ENCODE measurements at places on chromosomes 1 and 21. TPM values are rescaled to one million over a fixed set of nuclear protein-coding genes. Genes with fewer than 3 reads are reported as not detected.

MAP7D1 gene
- total RNA-seq, result 134 TPM

EXO1 gene
- 3.2 TPM for total RNA-seq

DNA sequence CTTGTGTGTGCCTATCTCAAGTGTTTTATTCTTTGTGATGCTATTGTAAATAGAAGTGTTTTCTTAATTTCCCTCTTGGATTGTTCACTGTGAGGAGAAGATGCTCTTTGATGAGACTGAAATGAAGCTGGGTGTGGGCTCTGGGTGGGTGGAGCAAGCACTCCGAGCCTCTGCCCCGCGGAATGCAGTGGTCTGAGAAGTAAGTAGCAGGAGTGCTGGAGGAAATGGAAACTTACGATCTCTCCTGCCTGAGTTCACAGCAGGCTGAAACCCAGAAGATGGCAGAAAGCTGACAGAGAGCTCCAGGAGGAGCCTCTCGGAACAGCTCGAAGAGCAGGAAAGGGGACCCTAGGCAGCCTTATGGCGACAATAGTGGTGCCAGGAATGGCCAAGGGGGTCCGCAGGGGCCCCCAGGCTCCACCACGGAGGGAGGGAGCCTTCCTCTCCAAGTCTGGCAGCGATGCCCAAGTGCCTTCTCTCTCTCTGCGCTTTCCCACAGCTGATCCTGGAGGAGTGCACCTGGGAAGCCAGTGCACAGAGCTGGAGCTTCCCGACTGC, 126.8 kb upstream of the COL6A1 start:
- DNase-seq, result no peak

DNA sequence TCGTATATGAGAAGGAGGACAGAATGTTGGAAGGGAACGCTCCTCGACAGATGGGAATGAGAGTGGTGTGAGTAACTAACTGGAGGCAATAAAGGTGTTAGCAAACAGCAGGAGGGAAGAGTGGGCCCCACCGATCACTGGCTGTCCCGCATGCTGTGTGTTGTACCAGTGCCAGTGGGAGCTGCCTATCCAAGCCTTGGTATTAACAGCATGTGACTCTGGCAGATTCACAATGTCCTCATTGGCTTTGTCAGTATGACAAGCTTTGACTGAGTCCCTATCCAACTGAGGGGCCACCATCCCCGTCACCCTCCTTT, 188.3 kb downstream of the NRIP1 start:
- no peak for DNase-seq

TRPM2 gene
- 2.2 TPM for total RNA-seq

DNA sequence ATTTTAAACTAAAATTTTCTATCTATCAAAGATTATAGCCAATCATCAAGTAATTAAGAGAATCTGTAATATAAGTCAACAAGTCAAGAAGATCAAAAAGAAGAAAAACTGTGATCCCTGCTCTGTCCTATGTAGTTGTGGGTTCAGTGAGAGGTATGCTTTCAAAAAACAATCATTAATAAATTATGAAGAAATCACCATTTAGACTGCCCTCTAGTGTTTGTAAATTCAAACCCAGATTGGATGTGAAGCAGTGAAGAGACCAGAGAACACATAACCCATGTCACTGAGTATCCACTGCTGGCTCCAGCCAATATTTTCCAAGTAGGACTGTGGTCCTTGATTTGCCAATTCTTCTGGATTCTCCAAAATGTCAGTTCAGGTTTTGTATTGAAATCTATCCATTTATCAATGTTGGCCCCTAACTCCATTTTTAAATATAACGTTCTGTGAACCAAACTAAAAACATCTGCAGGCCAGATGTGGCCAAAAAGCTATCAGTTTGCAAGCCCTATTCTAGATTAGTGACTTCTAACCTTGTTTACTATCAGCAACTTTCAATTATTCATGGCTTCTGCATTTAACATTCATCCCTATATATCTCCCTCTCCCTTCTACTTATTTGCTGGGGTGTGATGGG, 467.5 kb upstream of the CXADR start:
- peak; percentile 40 for DNase-seq

CFHR4 gene
- not detected for total RNA-seq

DNA sequence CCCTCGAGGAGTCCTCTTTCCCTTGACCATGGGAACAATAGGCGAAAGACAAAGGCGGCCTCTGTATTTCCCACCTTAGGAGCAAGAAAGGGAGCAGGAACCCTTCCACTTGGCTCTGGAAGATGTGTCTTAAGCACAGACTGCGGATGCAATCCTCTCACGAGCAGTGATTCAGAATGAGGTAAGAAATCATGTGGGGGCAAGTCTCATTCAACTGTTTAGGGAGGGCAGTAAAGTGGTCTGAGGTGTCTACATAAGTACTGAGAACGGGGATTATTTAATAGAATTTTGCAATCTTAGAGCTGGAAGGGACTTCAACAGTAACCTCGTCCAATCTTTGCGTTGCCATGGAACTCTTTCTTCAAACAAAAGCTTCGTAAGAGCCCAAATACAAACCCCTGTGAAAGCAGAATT, 1.6 kb upstream of the DYRK3 start:
- peak; percentile 23 for DNase-seq

GRCh38 chr1:69645477-69645876, 77.8 kb downstream of the LRRC7 start:
- no peak for DNase-seq

GRCh38 chr21:24693779-24694178, 913.5 kb downstream of the MRPL39 start:
- no peak for DNase-seq

KRTAP10-9 gene
- not detected for total RNA-seq

GRCh38 chr1:1124508-1124785, 8.6 kb upstream of the C1orf159 start:
- DNase-seq, result no peak

- DNase-seq, result no peak
Observed at GRCh38 chr1:41621791-41622190, 137.3 kb upstream of the EDN2 start.

DNA sequence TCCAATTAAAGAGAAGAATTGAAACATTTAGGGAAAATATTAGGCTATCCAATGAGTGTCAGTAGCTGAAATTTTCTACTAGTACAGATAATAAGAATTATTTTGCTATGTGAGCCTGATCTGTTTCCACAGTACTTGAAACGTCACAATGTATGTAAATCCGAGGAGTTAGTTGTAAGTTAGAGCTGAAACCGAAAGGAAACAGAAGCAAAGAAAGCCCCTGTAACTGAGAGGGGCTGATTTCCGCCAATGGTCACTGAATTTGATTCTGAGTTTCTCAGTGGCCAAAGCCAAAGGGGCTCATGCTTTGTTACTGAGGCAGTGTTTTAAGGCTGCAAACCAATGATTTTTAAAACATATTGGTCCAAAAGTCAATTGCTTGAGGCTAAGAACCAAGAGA, 168.3 kb upstream of the DUSP10 start:
- DNase-seq, result no peak

A3GALT2 gene
- total RNA-seq, result not detected

SLC35F3 gene
- total RNA-seq, result 0.72 TPM

GRCh38 chr1:232038706-232039677, 412.4 kb downstream of the DISC1 start:
- peak; percentile 59 for DNase-seq

IFI44L gene
- 4.7 TPM for total RNA-seq

WDR64 gene
- total RNA-seq, result not detected

PALMD gene
- total RNA-seq, result 147 TPM

DNA sequence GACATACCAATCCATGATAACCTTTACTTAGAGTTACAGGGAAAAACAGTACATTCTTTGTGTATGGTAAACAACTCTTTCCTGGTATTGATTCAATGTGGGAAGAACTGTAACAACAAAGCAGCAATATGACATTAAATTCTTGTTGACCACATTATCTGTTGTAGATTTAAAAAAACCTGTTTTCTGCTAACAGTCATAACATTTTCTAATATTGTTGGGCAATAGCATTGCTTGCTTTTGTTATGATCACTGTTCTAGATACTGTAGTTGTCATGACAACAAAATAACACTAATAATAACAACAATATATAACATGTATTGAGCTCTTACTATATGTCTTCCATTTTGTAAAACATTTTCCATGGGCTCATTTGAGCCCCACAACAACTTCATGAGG, 54.2 kb downstream of the PDE4B start:
- DNase-seq, result no peak

GRCh38 chr1:87077959-87078639, 163.7 kb downstream of the HS2ST1 start:
- no peak for DNase-seq

NECTIN4 gene
- 18.0 TPM for total RNA-seq

DNA sequence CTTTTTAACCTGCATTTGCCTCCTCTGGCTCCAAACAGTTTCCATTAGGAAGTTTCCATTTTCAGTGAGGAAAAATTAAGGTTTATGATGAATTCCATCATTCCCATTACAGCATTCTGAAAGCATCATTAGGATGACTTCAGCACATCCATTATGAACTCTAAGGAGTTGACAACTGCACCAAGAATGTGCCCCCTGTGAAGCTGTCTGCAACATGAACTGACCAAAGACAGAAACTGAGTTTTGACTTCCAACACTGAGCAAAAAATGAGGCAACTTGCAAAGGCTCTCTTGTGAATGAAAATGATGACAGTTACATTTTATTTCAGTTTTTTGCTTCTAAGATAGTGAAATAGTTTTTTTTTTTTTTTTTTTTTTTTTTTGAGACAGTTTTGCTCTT, 18.3 kb upstream of the KCNE1 start:
- no peak for DNase-seq

- no peak for DNase-seq
Observed at GRCh38 chr1:47479664-47480063, 41.8 kb downstream of the FOXD2 start.

DNA sequence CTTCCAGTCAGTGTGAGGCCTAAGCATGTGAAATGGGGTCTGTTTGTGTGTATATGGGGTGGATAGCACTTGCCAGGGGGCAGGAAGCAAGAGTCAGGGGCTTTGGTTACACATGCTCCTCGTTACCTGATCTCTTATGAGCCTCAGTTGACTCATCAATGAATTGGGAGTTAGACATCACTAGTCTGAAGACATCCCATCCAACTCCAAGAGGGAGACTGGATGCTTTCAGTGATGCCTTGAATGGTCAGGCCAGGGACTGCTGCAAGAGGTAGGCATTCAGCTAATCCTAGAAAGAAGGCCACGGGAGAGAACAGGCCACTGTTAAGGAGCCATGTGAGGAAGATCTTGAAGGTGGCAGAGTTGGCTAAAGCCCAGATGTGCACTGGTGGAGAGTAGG, 6.3 kb downstream of the RAB25 start:
- no peak for DNase-seq

GRCh38 chr1:27102707-27103468, 52.0 kb downstream of the SLC9A1 start:
- peak; percentile 87 for DNase-seq

- DNase-seq, result no peak
Observed at GRCh38 chr1:51664421-51665240, 47.7 kb downstream of the OSBPL9 start.

DNA sequence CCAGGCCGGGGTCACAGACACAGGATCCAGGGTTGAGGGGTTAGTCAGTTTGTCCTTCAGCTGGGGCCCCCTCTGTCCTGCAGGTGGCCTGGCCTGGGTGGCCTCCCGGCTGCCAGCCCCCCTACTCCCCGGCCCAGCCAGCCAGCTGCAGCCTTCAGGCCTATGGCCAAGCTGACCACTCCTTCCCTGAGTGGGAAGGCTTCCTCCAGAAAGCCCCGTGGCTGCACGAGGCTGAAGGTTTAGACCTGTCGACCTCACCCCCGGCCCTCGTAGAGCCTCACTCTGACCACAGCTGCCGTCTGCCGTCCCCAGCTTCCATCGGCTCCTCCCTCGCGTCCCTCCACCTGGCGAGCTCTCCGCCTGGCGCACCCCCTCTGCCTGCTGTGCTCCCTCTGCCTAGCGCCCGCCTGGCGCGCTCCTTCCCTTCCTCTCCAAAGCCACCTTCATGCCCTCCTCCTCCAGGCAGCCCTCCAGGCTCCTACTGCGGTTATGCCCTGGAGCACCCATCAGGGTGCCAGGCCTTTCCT, 9.6 kb downstream of the TTLL10 start:
- no peak for DNase-seq

ZFP69B gene
- 1.5 TPM for total RNA-seq

- DNase-seq, result no peak
Observed at GRCh38 chr1:178530502-178530901, 17.6 kb downstream of the TEX35 start.

GRCh38 chr1:86971778-86972177, 57.3 kb downstream of the HS2ST1 start:
- no peak for DNase-seq

GPN2 gene
- total RNA-seq, result 10.2 TPM

DNA sequence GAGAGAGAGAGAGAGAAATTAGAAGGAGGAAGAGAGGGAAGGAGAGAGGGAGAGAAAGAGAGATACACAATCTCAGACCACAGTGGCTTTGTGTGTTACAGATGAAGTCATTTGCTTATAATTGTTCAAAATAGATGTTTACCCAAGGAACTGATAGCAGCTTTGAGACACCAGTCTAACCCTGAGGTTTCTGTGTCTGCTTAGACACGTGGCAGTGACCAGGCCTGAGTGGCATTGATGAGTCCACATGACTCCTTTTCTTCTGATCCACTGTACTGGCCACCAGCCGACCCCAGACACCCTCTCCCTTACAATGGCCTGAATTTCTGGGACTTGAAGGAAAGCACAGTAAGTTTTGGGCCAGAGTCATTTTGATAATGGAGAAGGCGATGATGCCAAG, 104.9 kb downstream of the DUSP10 start:
- no peak for DNase-seq

DNA sequence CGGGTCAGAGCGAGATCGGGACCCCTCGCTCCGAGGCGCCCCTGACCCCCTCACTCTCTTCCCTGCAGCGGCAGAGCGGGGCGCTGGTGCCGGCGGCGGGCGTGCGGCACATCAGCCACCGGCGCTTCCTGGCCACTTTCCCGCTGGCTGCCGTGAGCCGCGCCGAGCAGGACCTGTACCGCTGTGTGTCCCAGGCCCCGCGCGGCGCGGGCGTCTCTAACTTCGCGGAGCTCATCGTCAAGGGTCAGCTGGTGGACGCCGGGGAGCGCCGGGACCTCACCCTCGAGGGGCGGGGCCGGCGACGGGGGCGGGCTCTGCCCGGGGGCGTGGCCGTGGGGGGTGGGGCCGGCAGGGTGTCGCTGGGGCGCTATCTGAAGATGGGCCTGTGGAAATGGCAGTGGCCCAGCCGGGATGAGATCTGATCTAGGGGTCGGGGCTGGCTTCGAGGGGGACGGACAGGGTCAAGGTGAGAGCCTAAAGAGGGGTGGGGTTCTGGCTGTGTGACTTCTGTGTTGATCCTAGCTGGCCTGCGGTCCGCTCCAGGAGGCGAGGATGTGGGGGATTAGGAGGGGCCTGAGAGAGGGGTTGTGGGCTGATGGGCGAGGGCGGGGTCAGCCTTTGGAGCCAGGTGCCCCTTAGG, 23.6 kb downstream of the PTPRU start:
- DNase-seq, result peak; percentile 58

OR14K1 gene
- total RNA-seq, result not detected

DNA sequence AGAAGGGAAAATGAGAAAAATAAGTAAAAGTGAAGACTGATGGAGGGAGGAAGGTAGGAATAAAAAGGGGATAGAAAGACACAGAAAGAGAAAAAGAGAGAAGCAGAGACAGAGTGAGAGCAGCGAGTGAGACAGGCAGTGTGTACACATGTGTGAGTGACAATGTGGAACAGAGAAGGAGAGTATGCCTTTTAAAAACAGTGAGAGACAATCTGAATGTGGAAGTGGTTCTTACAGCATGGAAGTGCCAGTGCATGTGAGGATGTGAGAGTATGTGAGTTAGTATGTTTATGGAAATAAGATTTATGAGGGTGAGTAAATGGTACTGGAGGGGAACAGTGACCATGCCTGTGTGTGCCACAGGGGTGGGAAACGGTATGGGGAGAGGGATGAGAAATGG, 1.2 kb downstream of the NEGR1 start:
- DNase-seq, result peak; percentile 4

All from tongue (tissue), 3 donors.